Activated CD8-positive, alpha-beta T cell treated with anti-CD3 and anti-CD28 coated beads, Interleukin-2, amount 10 ng/mL, durations not matched to agents 7 days and 5 days (primary cell): ENCODE measurements at places on chromosomes 4 and X. TPM values are rescaled to one million over a fixed set of nuclear protein-coding genes. Genes with fewer than 3 reads are reported as not detected.
A peak's percentile ranks its signal among the peaks of the same experiment; 100 is the strongest.

GRCh38 chr4:109025471-109026076 lies 262.7 kb upstream of the ETNPPL start:
- DNase-seq = no peak
- no peak overlapping the region for H3K27ac ChIP-seq
- no peaks in the 10 kb centered on the region for H3K27me3 ChIP-seq
- no peak overlapping the region for H3K4me3 ChIP-seq
- H3K4me1 ChIP-seq = no peaks in the 10 kb centered on the region

GRCh38 chr4:26161030-26161824 lies 159.6 kb upstream of the RBPJ start:
- peak overlapping the region; percentile 24 for H3K27ac ChIP-seq
- no peak for DNase-seq
- peaks cover 20% of the 10 kb centered on the region for H3K36me3 ChIP-seq
- H3K4me1 ChIP-seq = peaks cover 27% of the 10 kb centered on the region

DNA sequence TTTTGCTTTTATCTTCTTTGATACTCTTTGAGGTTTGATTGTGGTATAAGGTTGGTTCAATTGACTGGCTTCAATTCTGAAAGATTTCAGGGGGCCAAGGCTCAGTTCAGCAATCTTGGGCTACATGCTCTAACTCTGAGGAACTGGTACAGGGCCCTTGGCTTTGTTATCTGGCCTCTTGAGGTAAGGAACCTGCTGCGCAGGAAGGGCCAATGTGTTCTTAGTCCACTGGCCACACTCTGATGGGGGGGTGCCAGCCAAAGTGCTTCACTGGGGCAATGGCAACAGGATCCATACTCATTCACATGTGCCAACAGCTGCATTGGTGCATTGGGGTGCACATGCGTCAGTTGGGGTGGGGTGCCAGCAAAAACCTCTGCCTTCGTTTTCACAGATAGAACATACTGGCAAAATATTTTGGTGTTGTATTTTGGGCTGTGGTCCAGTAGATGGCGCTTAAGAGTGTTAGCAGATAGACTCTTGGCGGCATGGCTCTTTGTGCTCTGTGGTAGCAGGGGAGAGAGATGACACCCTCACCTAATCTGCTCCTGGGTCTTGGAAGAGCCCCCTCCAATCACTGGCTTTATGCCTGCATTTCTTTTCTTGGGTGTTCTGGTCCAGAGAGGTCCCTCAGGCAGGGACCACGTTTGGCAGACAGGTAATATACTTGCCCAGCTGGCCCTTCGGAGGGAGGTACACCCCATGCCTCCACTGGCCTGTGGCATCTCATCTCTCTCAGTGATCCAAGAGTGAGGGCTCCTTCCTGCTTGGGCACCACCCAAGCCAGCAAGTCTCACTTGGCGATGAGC lies 42.9 kb downstream of the NDST3 start:
- DNase-seq = peak; percentile 37
- H3K36me3 ChIP-seq = no peaks in the 10 kb centered on the region
- H3K4me1 ChIP-seq = no peaks in the 10 kb centered on the region
- no peak overlapping the region for H3K4me3 ChIP-seq
- no peaks in the 10 kb centered on the region for H3K27me3 ChIP-seq
- H3K27ac ChIP-seq = no peak overlapping the region

DNA sequence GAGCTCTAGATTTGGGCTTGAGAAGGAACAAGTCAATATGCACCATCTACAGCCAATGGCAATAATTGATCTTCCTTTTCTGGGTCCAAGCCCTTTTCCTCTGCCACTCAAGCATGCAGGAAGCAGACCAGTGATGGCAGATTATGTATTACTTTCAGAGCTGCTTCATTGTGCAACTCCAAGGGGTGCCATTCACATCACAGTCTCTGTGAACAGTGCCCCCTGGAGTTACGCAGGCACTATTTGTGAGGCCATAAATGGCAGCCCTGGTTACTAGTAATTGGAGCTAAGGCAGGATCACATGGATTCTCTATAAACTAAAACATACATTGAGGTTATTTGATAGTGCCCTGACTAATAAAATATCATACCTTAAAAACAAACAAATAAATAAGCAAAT lies 313.4 kb upstream of the SLC7A11 start:
- H3K4me3 ChIP-seq = no peak overlapping the region
- no peaks in the 10 kb centered on the region for H3K27me3 ChIP-seq
- H3K36me3 ChIP-seq = no peaks in the 10 kb centered on the region
- no peak for DNase-seq
- H3K27ac ChIP-seq = no peak overlapping the region

Gene CNKSR2
- 11.0 TPM for total RNA-seq

GRCh38 chrX:10526451-10526850 lies 93.9 kb downstream of the MID1 start:
- H3K27me3 ChIP-seq = no peaks in the 10 kb centered on the region
- H3K4me3 ChIP-seq = no peak overlapping the region
- H3K27ac ChIP-seq = no peak overlapping the region
